H4 (cell line): ENCODE measurements at places on chromosomes 6 and 20. TPM values are rescaled to one million over a fixed set of nuclear protein-coding genes. Genes with fewer than 3 reads are reported as not detected.

- DNase-seq: no peak
Observed at GRCh38 chr6:39765508-39766065, 26.6 kb upstream of the DAAM2 start.

GRCh38 chr6:145367149-145367548 is 368.2 kb downstream of the EPM2A start:
- no peak for DNase-seq

GRCh38 chr6:44260011-44260410 is 2.7 kb upstream of the SLC35B2 start:
- DNase-seq: no peak

DNA sequence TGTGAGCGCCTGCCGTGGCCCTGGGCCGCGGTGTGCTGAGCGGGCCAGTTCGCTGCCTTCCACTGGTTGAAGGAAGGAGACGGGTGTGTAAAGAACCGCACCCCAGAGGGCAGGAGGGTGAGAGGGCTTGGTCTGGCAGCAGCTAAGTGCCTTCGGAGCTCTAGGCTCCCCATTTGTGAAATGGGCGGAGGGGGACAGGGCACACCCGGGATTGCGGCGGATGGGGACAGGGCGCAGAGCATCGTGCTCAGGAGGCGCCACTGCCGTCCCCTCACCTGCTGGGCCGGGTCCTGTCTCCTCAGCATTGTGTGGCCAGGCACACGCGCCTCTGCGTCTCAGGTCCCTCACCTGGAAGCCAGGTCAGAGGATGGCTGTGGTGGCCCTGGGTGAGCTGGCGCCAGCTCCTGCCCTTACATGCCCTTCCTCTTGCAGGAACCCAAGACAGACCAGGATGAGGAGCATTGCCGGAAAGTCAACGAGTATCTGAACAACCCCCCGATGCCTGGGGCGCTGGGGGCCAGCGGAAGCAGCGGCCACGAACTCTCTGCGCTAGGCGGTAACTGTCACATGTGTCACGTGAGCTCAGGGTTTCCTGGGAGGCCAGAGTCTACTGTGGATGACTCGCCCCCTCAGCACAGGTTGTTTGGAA is 3.1 kb downstream of the ADRM1 start:
- DNase-seq: no peak

Gene EPPIN
- total RNA-seq: not detected in 2 replicates

GRCh38 chr20:46797206-46797605 is 87.8 kb downstream of the SLC2A10 start:
- DNase-seq: no peak

Gene NOX3
- not detected in 2 replicates for total RNA-seq

DNA sequence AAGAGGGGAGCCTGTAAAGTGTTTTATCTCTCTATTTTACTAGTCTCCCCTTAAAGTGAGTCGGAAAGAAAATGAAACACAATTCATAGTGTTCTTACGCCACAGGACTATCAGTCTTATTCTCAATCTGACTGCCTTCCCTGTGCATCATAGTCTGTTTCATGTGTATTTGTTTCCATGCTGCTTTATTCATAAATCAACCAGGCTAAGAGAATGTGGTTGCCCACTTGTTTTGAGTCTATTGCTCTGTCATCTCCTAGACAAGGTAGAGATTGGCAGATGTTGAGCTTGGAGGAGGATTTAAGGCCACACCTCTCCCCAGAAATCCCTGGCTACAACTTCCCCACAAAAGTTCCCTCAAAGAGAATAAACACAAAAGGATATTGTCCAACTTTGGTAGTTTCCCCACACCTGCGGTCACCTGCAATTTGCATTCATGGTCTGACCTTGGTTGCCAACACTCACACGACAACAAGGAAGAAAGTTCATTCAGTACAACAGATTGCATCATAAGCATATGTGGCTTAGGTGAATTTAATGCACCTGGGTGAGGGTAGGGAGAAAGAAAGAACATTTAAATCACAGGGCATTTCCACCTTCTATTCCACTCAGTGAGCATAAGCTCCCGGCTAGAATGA is 167.1 kb upstream of the FBXL4 start:
- DNase-seq: no peak

Gene CFAP206
- total RNA-seq: 0.97 and 1.6 TPM in 2 replicates

Gene C20orf144
- total RNA-seq: not detected in 2 replicates

GRCh38 chr6:782141-782540 is 89.2 kb upstream of the EXOC2 start:
- DNase-seq: peak; percentile 60

Gene STX7
- total RNA-seq: 7.9 and 11.2 TPM in 2 replicates

DNA sequence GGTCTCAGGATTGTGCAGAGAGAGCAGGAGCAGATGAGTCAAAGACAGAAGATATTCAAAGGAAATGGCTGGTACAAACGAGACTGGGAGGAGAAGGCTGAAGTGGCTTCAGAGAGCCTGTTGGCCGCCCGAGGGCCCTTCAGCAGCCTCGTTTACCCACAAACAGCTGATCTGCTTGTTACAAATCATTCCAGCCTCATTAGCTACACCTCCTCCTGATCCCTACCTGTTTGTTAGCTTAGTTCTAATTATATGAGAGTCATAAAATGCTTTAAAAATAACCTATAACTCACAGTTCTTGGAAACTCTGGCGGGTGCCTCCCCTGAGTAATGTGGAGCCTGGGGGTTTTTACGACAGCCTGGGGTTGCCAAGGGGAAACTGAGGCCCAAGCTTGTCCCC is 12.6 kb downstream of the GLP1R start:
- DNase-seq: no peak

DNA sequence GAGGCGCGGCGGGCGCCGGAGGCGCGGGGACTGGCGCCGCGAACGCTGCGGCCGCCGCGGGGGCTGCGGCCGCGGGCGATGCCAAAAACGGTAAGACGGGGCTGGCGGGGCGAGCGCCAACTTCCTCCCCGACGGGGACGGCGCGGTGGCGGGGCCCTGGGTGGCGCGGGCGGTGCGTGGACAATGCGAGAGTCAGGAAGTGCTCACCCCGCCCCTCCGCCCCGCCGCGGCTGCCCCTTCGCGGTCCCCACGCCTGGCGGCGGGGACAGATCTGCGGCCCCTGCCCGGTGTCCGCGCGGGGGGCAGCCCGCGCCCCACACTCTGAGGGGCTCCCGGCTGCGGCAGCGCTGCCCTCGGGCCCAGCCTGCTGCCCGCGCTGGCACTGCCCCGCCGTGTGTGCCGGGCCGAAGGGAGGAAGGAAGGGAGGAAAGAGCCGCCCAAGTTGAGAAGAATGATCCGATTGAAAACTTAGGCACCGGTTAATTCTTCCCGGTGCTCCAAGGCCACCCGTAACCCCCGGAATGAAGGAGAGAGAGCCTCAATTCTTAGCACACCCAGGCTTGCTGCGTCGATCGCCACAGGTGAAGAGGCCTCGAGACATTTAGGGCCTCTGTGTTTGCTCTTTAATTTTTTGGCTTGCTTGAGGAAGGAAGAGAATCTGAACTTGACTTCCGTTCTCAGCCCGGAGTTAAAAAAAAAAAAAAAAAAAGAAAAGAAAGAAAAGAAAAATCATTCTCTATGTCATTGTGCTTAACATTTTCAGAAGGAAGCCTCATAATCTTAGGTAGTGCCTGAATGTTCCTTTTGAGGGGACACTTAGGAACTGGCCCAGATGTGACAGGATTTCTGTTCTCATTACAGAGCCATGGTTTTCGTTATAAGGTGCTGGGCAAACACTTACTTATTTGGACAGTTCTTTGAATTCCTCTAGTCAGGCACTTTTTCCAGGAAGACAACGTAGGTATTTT is 982 bp downstream of the HECA start:
- DNase-seq: no peak

- no peak for DNase-seq
Observed at GRCh38 chr6:45920819-45921511, 94.7 kb downstream of the CLIC5 start.

GRCh38 chr20:60095456-60095855 is 137.2 kb downstream of the CDH26 start:
- no peak for DNase-seq

DNA sequence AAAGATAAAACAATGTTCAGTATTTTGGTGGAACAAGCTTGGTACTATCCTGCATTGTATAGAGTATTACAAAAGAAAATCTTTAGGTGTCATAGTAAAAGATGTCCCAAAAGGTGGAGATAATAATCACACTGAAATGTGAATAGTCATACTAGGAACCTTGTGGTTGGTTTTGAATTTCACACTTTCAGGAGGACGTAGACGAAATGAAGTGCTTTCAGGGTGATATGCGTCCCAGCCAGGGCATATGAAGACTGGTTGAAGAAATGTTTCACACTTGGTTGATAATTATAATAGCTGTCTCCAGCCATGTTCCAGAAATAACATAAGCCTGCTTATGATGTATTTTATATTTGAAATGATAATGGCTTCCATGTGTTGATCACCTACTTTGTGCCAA is 60.4 kb downstream of the SCAND1 start:
- no peak for DNase-seq

DNA sequence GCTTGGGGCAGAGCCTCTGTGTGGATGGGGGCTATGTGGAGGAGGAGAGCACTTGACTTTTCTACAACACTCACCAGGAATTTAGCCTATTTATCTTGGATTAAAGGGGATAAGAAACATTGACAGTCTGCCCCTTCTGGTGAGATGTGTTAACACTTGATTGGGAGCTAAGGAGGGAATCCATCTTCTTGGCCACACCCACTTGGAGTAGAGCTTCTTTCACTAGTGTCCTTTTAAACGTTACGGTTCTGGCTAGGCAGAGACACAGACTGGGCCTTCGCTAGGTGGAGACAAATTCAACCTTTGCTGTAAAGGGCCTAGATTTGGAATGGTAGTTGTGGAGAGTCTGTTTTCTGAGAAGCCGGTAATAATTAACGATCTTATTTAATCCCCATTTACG is 15.5 kb upstream of the TPBG start:
- DNase-seq: no peak

Gene GSTA4
- total RNA-seq: 14.9 and 19.2 TPM in 2 replicates

GRCh38 chr20:23205611-23206041 is 119.5 kb upstream of the CD93 start:
- DNase-seq: no peak

DNA sequence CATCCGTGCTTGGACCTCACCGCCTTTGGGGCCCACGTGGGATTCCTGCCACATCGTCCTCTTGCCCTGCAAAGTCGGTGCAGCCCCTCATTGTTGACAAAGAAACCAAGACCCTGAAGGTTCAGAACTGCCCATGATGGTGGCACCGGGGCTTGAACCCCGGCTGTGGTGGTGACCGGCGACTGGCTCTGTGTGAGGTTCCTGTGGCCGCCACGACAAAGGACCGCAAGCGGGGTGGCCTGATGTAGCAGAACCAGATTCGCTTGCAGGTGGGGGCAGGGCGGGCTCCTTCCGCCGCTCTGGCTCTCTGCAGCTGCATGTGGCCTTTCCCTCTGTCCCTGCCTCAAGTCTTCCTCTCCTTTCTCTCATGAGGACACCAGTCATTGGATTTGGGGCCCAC is 28.7 kb downstream of the SLCO4A1 start:
- DNase-seq: no peak

GRCh38 chr6:44661221-44662008 is 273.9 kb downstream of the CDC5L start:
- DNase-seq: peak; percentile 78

DNA sequence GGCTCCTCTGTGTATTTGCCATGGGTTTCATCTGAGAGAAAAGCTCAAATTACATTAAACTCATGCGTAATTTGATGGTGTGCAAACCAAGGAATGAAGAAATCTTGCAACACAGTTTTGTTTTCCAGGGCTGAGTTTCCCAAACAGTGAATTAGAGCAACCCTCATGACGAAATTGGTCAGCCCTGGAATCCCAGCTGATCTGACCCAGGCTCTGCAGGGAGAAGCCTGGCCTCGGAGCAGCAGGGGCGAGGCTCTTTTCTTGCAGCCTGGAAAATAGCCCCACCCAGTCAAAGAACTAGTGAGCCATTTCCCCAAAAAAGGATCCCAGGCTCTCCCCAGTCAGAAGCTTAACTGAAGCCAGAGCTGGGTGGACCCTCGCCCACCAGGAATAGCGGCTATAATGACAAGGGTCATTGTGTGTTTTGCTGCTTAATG is 107.3 kb upstream of the SNX9 start:
- peak; percentile 79 for DNase-seq

Gene ZSWIM1
- total RNA-seq: 7.2 and 10.2 TPM in 2 replicates

GRCh38 chr6:161033667-161034066 is 42.1 kb downstream of the MAP3K4 start:
- DNase-seq: no peak

Gene ELOVL4
- total RNA-seq: 2.9 and 4.5 TPM in 2 replicates

Gene SIGLEC1
- 0.02 TPM in 1 of 2 replicates, not detected in the other for total RNA-seq

DNA sequence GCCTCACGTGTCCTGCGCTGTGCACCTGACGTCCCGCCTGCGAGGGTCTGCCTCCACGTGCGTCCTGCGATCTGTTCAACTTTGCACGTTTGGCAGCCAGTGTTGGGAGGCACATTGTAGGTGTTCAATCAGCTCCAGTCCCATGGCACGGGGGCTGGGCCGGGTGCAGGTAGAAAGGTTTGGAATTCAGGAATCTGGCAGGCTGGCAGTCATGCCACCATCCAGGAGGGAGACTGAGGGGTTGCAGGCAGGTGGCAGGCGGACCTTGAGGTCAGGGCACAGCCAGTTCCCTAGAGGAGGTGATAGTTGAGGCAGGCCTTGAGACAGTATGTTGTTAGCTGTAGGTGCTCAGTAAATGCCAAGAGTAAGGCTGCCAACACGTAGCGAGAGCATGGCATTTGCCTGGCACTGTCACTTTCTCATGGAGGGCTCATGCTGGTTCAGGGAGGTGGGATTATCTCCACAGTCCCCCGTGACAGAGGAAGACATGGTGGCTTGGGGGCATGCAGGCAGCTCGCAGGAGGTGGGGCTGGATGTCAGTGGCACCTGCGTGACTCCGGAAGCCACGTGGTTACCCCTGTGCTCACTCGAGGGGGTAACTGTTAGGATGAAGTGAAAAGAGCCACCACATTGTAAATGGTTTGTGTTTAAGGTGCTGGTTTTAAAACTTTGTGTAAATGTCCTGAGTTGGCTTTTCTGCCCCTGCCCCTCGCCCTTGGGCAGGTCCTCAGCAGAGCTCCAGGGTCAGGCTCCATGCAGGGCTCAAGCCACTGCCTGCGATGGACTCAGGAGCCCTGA is 111.8 kb upstream of the FRMD1 start:
- DNase-seq: no peak

DNA sequence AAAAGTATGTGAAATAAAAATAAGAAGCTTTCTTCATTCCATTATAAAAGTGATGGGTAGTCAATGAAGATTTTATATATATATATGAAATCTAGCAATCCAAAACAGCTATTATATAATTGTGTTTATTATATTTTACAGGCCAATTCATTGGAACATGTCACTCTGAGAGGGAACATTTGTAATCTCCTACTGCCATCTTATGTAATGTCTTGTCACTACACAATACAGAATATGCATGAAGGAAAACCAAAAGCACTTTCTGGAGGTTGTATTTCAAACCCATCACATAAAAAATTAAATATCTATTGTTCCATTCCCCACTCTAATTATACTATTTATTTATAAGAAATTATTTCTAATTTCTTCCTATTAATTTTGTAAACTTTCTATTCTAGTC is 31.5 kb upstream of the IRAK1BP1 start:
- DNase-seq: no peak
